ENCODE measurements at places on chromosomes 7 and 10.

GRCh38 chr10:74852381-74852780 is 26.0 kb downstream of the KAT6B start:
- DNase-seq, result no peak

DNA sequence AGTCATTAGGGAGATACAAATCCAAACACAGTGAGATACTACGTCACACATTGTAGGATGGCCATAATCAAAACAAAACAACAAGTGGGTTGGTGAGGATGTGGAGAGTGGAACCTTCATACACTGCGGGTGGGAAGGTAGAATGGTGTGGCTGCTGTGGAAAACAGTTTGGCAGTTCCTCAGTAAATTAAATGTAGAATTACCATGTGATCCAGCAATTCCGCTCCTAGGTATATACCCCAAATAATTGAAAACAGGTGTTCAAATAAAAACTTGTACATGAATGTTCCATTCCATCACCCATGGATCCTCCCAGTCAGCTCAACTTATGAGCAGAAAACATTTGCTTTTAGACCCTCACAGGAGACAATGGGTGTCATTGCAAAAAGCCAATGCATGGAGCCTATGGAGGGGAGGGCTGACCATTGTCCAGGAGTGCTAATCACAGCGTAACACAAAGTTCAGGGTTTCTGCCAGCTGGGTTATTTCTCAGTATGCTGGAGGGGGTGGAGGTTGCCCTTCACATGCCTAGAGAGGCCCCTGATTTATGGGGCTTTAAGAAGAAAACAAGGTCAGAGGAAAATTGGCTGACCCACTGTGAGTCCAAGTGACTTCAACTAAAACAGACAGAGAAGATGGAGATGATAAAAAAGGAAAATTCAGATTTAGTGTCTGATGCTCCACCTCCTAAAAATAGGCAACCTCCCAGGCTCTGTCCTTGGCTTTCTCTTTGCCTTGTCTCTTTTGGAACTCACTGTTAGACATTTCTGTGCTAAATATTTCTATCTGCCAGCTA is 124.1 kb downstream of the WDR11 start:
- no peak for DNase-seq

- no peak for DNase-seq
These were observed 108.3 kb upstream of the DPP6 start for GRCh38 chr7:153943861-153944260.

- DNase-seq, result no peak
These were observed 12.1 kb upstream of the NPFFR1 start for GRCh38 chr10:70295926-70296325.

- no peak for DNase-seq
These were observed 125.5 kb downstream of the CLEC2L start for GRCh38 chr7:139648941-139649425.

- no peak for DNase-seq
These were observed 254.6 kb downstream of the PTEN start for GRCh38 chr10:88117869-88118632.

GRCh38 chr7:19442016-19442785 is 266.6 kb downstream of the POLR1F start:
- DNase-seq, result no peak

DNA sequence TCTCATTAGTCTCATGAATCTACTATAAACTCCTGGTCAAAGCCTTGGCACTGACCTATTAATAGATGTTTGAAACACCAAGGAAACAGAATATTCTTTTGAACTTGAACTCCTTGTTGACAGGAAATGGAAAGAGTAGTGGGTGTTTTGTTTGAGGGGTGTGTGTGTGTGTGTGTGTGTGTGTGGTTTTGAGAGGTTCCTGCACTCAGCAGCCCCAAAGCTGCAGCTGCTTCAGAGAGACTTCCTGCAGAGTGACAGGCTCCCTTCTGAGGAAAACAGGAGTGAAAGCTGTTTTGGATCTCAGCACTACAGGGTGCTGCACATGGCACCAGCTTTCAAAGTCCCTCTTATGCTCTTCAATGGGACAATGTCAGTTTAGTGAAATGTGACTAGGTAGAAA is 546.5 kb upstream of the STEAP1 start:
- no peak for DNase-seq

DNA sequence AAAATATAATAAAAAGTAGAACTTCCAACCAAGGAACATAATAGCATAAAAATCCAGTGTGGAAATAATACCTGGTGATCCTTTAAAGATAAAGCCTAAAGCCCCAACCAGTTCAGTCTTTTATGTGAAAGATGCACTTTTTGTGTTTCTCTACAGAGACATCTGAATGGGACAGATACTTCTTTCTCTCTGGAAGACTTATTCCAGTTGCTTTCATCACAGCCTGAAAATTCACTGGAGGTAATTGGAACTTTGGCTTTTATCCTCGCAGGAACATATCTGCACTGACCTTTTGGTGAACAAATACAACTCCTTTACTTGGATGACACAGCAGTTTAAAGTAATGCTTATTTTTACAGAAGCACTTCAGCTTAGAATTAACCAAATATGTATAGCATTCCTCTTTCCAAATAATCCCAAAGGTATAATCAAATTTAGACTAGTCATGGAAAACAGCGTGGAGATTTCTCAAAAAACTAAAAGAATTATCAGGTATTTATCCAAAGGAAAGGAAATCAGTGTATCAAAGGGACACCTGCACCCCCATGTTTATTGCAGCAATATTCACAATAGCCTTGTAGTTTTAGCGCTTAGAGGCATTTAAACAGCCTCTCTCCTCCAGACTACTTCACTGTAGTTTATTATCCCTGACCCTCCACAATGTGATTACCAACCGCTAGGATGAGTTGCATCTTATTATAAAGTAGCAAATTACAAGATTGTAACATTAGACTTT is 16.8 kb downstream of the HNRNPA2B1 start:
- no peak for DNase-seq

GRCh38 chr7:124152859-124153692 is 120.2 kb upstream of the TMEM229A start:
- no peak for DNase-seq

DNA sequence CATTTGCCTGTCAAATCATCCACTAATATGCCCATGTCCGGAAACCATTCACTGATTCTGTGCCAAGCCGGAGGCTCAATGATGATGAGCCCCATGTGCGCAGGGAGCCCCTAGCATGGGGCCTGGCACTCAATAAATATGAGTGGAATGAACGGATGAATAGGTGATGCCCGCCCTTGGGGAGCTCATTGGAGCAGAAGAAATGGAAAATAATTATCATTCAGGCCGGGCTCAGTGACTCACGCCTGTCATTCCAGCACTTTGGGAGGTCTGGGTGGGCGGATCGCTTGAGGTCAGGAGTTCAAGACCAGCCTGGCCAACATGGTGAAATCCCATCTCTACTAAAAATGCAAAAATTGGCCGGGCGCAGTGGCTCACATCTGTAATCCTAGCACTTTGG is 11.0 kb downstream of the RHBDD2 start:
- no peak for DNase-seq

DNA sequence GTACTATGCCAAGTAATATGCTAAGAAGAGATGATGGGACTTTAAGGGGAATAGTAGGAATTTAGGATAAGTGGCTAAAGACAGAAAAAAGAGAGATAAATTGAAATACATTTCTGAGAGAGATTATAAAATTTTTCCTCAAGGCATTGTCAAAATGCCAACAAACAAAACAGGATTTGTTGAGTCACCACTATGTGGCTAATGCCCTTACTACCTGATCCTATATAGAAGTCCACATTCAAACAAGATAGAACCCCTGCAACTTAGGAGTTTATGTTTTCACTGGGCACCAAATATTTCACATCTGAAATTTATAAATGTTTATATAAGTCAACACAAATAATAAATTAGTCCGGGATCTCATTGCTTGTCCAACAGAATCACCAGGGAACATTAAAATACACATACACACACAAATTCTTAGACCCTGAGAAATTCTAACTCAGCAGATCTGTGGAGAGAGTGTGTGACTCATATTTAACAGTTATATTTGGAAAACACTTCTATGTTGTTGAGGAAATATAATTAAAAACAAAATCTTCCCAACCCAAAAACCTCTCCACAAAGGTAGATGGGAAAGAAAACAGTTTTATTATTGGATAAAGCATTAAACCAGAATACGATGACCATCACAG is 154.3 kb downstream of the PPP1R3A start:
- no peak for DNase-seq

DNA sequence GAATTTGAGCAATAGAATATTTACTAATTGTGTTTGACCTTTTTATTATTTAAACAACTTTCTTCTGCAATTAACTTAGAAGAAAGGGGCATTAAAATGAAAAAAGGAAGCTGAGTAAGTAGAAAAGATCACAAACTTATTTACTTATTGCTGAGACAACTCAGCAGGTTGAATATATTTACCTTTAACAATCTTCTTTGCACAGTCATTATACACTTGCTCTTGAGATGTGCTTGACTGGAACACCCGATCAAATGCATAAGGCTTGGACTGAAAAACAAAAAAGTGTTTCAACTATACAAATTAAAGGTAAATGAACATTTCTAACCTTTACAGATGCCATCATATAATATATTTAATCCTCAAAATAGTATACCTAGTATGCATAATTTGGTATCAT is 7.9 kb downstream of the KIF5B start:
- DNase-seq, result no peak

DNA sequence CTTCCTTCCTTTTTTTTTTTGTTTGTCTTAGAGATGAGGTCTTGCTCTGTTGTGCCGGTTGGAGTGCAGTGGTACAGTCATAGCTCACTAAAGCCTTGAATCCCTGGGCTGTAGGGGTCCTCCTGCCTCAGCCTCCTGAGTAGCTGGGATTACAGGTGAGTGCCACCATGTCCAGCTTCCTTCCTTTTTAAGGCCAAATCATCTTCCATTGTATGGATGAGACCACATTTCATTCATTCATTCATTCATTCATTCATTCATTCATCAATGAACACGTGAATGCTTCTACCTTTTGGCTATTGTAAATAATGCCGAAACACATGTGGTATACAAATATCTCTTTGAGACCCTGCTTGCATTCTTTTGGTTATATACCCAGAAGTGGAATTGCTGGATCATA is 60.0 kb upstream of the BAIAP2L1 start:
- DNase-seq, result no peak

DNA sequence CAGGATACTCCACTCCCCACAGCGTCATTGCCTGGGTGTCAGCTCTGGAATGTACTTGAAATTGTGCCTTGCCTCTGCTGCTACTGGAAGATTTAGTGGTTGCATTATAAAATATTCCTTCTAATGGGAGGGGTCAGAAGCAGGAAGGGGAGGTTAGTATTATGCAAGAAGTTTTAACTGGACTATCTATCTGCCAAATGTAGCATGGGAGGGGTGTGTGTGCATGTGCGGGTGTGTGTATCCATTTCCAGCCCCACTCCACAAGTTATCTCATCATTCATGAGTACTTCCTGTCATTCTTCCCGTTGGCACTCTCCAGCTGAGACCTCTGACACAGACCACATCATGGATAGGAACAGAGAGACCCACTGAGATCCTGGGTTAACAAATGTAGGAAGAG is 13.4 kb downstream of the MBL2 start:
- no peak for DNase-seq

- no peak for DNase-seq
These were observed 305.1 kb downstream of the DNAJB6 start for GRCh38 chr7:157641866-157642265.

- no peak for DNase-seq
These were observed 147.0 kb downstream of the BBS9 start for GRCh38 chr7:33276325-33276724.

DNA sequence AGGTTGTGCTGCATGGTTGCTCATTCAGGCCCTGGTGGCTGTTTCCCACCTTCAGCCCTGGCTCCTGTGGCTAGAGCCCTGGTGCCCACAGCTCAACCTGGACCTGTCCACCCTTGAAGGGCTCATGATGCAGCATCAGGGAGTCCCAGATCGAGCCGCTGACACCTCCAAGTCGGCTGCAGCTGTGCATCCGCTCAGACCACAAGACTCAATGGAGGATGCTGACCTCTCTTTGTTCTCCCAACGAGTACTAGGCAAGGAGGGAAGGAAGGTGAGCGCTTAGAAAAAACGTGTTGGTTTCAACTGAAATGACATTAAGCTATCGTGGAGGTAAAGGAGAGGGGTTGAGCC is 9.5 kb upstream of the C10orf95 start:
- no peak for DNase-seq

- no peak for DNase-seq
These were observed 1.1 kb downstream of the KIAA1217 start for GRCh38 chr10:24209946-24210491.

DNA sequence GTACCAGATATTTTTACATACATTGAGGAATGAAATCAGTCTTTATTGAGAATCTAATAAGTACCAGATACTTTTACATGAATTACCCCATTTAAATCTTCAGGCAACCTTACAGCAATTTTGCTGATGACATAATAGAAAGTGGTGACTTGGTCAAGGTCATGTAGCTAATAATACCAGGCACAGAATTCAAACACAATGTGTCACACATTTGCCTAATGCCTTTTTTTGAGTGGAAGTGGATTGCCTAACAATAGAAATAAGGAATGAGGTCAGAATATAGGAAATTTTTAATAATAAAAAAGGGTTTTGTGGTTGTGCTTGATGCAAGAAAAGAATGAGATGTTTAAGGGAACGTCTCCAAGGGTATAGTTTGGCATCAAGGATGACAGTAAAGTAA is 466.6 kb upstream of the IGFBP3 start:
- no peak for DNase-seq

DNA sequence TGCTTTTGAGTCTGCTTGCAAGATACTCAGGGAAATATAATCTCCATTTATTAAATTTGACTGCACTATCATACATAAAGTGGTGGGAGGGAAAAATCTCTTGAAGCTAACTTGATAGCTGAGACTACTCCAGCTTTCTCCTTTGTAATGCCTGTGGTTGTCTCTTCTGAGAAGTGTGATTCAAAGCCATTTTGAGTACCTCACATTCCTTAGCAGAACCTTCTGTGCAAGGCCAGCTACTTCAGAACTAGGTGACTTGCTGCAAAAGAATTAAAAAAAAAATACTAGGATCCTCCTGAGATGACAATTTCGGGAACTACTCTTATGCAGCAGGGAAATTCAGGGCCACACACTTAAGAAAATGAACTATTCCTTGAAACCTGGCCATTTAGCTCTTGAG is 294.8 kb downstream of the MDFIC start:
- DNase-seq, result no peak

DNA sequence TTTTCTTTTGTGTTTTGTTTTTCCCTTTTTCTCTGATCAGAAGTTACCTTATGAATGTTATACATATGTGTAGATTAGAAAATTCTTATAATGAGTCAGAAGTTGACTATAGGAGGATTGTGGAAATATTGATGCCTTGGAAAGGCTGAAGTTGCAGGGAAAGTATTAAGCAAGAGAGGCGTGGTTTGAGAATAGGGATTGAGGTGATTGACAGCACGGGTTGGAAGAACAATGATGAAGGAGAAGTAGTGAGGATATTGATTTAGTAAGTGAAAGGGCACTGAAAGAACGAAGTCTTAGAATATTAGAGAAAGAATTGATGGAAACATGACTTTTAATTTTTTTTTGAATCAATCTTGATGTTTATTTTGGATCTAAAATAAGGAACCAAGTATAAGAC is 176.0 kb downstream of the EXOC4 start:
- DNase-seq, result no peak

All from T-helper 9 cell (primary cell).